Stimulated activated CD4-positive, alpha-beta T cell treated with anti-CD3 and anti-CD28 coated beads, TNF-alpha, amount 100 ng/mL, for 4 hours (primary cell): ENCODE measurements at places on chromosomes 13 and 19.

DNA sequence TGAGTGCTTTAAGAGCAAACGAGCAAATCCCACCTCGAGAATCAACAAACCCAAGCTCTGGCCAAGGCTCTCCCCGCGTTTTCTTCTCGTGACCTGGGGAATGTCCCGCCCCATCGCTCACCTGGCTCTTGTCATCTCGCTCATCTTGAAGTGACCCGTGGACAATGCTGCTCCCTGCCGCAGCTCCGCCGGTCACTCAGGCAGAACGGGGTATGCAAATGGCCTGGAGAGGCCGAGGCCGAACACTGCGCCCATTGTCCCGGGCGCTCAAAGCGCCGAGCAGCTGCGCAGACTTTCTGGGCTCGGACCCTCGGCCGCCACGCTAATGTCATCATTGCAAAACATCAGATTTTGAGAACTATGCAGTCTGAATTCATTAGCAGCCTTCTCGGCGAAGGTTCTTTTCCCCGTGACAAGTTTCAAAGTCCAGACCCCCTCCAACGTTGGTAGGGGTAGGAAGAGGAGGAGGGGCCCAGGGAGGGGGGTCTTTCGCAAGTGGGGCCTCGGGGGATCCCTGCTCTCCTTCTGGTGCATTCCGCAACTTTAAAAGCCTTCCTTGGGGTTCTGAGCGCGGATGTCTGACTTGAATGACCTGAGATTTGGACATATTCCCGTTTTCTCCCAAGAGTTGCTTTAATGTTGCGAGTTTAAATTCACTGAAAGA is 39.7 kb downstream of the SOX1 start:
- DNase-seq: no peak

DNA sequence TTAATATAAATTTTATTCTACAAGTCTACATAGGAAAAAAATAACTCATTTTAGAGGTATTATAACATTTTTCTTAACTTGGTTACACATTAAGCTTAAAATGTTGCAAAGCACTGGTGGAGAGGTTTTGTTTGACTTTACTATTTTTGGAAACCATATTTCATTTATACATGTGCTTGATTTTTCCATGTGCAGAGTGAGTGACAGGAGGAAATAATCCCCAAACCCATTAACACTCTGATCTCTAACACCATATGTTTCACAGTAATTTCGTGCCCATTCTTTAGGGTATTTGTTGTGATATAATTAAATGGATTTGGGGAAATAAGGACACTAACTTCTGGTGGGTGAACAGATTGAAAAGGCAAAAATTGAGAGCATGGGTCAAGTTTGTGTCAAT is 2124.4 kb upstream of the PCDH20 start:
- DNase-seq: no peak

DNA sequence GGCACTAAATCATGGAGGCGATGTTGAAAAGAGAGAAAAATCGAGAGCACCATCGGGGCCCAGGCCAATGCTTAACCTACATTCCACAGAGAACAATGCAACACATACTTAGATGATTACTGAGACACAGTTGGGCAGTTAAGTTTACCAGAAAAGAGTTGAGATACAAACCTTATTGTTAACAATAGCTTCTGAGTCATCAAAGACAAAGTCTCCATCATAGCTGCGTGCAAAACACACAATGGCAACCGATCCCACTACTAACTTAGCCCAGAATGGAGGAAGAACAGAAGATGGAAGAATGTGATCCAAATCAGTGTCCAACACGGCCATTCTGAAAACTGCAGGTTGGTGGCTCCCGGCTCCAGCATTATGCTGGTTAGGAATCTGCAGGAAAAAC is 6.2 kb downstream of the TMTC4 start:
- no peak for DNase-seq

- DNase-seq: no peak
Observed at GRCh38 chr13:98450539-98451111, 126.3 kb downstream of the STK24 start.

DNA sequence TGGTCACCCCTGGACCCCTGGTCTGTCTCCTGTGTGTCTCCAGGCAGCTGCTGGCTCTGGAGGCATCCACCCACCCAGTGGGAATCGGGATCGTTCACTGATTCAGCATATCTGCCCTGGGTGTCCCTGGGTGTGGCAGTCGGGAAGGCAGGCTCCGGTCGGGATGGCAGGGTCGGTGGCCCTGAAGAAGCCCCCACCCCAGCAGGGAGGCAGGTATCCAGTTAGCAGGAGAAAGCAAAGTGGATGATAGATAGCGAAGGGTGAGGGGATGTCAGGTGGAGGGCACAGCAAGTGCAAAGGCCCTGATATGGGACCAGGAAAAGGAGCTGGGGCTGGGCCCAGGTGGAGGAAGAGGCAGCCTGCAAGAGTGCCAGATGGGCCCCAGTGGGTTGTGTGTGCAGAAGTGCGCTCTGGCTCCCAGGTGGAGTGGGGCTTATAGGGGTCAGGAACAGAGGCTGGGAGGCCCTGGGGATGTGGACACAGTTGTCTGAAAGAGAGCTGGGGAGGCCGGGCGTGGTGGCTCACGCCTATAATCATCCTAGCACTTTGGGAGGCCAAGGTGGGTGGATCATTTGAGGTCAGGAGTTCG is 2.3 kb downstream of the SSBP4 start:
- no peak for DNase-seq

DNA sequence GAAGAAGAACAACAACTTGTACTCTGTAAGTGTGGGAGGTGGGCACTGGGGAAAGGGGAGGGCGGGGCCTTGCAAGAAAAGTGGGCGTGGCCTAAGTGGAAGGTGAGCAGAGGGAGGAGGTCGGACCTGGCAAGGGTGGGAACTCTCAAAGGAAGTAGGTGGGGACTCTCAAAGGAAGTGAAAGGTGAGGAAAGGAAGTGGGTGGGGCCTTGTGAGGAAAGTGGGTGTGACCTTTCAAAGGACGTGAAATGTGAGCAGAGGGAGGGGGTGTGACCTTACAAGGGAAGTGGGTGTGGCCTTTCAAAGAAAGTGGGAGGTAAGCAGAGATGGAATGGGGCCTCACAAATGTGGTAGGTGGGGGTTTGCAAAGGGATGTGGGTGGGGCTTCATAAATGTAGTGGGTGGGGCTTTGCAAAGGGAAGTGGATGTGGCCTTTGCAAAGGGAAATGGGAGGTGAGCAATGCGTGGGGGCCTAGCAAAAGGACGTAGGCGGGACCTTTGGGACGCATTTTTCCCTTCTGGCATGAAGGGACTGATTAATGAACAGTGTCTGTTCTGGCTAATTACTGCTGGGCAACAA is 25.9 kb downstream of the ACSBG2 start:
- peak; percentile 13 for DNase-seq

GRCh38 chr13:20118268-20119140 is 42.3 kb downstream of the GJA3 start:
- DNase-seq: no peak

- DNase-seq: no peak
Observed at GRCh38 chr19:39832341-39833083, 1.4 kb downstream of the DYRK1B start.

- DNase-seq: no peak
Observed at GRCh38 chr13:93412676-93413075, 186.1 kb downstream of the GPC6 start.

GRCh38 chr13:107765724-107766401 is 449.5 kb downstream of the LIG4 start:
- no peak for DNase-seq

DNA sequence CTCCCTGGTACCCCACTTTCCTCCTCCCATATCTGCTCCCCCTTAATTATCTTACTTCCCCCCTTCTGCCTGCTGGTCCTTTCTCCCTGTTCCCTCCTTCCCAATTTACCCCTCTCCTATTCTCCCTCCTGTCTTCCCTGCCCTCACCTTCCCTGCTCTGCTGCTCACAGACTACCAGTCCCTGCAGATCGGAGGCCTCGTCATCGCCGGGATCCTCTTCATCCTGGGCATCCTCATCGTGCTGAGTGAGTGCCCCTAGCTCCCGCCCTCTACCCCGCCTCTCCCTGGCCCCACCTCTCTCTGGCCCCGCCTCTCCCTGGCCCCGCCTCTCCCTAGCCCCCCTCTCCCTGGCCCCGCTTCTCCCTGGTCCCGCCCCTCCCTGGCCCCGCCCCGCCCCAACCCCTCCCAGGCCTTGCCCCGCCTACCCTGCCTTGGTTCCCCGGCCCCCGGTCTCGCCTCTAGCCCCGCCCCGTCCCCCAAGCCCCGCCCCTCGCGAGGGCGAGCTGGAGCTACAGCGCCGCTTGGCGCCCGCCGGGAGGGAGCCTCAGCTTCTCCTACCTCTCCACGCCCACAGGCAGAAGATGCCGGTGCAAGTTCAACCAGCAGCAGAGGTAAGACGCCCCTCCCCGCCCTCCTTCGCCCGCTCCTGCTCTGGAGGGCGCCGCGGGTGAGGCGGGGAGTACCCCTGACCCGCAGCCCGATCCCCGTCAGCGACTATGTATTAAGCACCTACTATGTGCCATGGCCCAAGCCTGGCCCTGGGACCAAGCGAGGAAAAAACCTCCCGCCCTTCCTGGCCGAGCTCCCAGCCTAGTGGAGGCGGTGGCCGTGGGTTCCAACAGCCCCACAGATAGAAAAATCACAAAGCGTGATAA is 1.9 kb upstream of the FXYD7 start:
- DNase-seq: peak; percentile 96

DNA sequence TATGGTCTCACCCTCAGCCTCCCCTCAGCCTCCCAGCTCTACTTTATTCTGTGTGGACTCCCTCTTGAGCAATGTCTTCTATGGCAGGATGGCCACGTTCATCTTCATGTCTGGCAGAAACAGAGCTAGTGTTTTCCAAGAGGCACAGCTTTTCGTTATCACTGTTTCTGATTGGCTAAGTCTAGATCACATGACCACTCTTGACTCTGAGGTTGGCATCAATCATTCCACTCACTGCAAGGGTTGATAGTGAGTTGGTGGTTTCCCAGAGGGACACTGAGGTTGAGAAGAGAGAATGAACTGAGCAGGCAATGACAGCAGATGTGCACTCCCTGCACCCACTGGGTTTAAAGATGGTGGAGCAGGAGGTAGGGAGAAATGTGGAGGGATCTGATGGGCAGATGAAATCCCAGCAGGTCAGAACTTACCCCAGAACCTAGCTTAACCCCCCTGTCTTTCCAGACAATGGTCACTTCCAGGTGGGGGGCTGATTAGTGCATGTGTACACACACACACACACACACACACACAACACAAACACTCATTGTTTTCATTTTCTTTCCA is 26.3 kb upstream of the UQCRFS1 start:
- DNase-seq: no peak

GRCh38 chr13:29519921-29520320 is 75.6 kb downstream of the SLC7A1 start:
- DNase-seq: no peak
